ENCODE measurements at places on chromosomes 3 and 15.

DNA sequence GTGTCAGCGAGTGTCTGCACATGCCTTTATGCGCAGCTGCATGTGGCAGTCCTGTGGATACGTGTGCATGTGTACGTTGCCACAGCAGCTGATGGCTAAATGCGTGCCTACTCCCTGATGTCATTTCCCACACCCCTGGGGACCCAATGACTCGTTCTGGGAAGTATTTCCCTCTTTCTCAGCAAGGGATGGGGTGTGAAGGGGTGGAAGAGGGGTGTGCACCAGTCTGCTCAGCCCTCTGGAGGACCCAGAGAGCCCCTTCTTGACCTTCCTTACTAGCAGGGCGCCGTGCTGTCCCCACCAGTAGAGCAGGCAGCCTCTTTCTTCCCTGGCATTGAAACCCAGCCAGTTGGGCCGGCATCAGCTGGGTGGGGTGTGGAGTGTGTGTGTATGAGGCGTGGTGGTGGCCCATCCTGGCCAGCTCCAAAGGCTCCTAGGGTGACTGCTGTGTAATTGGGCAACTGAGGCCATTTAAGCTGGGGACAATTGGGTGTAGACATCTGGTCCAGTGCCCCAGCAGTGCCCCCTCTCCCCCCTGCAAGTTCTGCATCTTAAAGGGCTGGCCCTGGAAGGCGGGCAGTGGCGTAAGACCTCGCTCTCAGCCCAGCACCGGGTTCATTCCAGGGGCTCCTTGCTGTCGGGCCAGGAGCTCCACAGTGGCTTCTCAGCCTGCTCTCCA, 19.2 kb downstream of the SNX33 start:
- no peak overlapping the region for H3K27ac ChIP-seq
- no peak overlapping the region for H3K4me3 ChIP-seq
- H3K4me1 ChIP-seq = no peaks in the 10 kb centered on the region
- no peak for DNase-seq
- no peaks in the 10 kb centered on the region for H3K36me3 ChIP-seq
- no peaks in the 10 kb centered on the region for H3K27me3 ChIP-seq

DNA sequence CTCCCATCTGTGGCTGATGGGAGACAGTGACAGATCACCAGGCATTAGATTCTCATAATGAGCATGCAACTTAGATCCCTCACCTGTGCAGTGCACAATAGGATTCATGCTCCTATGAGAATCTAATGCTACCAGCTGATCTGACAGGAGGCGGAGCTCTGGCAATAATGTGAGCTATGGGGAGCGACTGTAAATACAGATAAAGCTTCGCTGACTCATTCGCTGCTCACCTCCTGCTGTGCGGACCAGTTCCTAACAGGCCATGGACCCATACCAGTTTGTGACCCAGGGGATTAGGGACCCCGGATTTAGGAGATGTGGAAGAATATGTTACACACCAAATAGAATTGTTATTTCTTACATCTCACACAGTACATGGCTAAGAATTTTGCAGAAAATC, 6.7 kb downstream of the ARGFX start:
- DNase-seq = no peak
- no peaks in the 10 kb centered on the region for H3K36me3 ChIP-seq
- H3K4me3 ChIP-seq = no peak overlapping the region
- no peaks in the 10 kb centered on the region for H3K4me1 ChIP-seq
- no peak overlapping the region for H3K27ac ChIP-seq

DNA sequence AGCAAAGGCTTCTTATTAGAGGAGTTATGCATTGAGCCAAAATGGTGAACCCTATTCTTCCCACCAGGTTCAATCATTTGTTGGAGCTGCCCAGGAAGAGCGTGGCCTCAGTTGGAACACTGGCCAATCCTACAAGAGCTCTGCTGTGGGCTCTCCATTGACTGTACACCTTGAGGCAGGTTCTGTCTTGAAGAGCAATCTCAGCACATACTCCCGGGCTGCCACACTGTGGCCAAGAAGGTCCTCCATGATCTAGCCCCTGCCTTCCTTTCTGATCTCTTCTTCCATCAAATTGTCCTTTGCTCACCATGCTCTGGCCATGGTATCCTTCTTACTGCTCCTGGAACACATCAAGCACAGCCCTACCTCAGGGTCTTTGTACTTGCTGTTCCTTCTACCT, 5.7 kb upstream of the SUMF1 start:
- H3K4me1 ChIP-seq = peaks cover 17% of the 10 kb centered on the region
- peaks cover 11% of the 10 kb centered on the region for H3K27me3 ChIP-seq
- no peak overlapping the region for H3K27ac ChIP-seq
- DNase-seq = no peak

DNA sequence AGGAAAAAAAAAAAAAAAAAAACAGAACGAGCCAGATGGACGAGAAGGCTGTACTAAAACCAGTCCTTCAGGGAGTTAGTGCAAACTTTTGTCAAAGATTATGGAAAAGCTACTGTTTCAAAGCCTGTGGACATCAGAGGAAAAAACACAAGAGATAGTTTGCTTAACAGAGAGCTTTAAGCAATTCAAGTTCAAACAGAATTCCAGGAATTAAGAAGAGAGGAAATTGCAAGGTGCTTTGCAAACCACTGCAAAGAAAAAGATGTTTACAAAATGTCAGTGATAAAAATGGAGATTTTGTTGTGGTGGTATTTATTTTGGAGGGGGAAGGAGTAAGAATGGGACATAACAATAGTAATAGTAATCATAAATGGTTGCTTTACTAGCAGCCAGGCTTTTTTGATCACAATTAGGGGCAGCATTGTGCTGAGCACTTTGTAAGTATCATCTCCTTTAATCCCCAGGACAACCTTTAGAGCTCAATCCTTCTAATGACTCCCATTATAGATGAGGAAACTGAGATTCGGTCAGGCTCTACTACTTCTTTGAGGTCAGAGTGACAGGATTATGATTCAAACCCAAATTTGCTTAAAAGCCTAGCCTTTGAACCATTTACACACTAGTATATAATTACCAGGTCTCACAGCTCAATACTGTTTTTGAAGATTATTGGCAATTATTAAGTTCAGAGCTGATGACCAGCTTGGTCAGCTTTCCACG, 22.4 kb upstream of the ARHGEF3 start:
- peaks cover 47% of the 10 kb centered on the region for H3K4me1 ChIP-seq
- no peak overlapping the region for H3K27ac ChIP-seq
- H3K36me3 ChIP-seq = no peaks in the 10 kb centered on the region
- no peak for DNase-seq
- no peaks in the 10 kb centered on the region for H3K27me3 ChIP-seq

GRCh38 chr15:63006032-63006878, 36.3 kb upstream of the TPM1 start:
- no peaks in the 10 kb centered on the region for H3K4me1 ChIP-seq
- peaks cover 11% of the 10 kb centered on the region for H3K27me3 ChIP-seq
- H3K36me3 ChIP-seq = no peaks in the 10 kb centered on the region
- no peak overlapping the region for H3K27ac ChIP-seq

DNA sequence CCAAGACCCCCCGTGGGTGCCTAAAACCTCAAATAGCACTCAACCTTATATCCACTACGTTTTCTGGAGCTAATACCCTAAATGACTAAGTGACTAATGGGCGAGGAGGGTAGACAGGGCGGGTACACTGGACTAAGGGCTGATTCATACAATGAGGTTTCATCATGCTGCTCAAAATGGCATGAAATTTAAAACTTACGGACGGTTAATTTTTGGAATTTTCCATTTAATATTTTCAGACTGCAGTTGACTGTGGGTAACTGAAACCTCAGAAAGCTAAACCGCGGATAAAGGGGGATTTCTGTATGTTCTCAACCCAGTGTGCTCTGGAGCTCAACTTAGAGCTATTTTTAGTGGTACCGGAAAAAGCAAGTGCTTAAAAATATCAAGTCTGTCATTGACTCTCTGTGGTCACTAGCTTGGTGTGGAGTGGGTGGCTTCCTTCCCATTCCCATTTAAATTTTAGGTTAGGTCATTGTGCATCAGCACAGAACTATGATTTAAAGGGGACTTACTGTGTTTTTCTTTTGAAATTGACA, 72.9 kb downstream of the LRRC28 start:
- H3K36me3 ChIP-seq = peaks cover 5% of the 10 kb centered on the region
- no peak for DNase-seq
- no peak overlapping the region for H3K4me3 ChIP-seq
- H3K4me1 ChIP-seq = peaks cover 20% of the 10 kb centered on the region
- peaks cover 4% of the 10 kb centered on the region for H3K27me3 ChIP-seq
- peak overlapping the region; percentile 51 for H3K27ac ChIP-seq

- H3K27me3 ChIP-seq = no peaks in the 10 kb centered on the region
- DNase-seq = no peak
- H3K36me3 ChIP-seq = no peaks in the 10 kb centered on the region
- no peak overlapping the region for H3K27ac ChIP-seq
Observed at GRCh38 chr3:1200371-1200770, 107.5 kb downstream of the CNTN6 start.

GRCh38 chr3:149589332-149589731, 68.5 kb downstream of the WWTR1 start:
- H3K36me3 ChIP-seq = no peaks in the 10 kb centered on the region
- H3K27me3 ChIP-seq = peaks cover 27% of the 10 kb centered on the region
- no peak overlapping the region for H3K27ac ChIP-seq
- DNase-seq = no peak
- no peak overlapping the region for H3K4me3 ChIP-seq

DNA sequence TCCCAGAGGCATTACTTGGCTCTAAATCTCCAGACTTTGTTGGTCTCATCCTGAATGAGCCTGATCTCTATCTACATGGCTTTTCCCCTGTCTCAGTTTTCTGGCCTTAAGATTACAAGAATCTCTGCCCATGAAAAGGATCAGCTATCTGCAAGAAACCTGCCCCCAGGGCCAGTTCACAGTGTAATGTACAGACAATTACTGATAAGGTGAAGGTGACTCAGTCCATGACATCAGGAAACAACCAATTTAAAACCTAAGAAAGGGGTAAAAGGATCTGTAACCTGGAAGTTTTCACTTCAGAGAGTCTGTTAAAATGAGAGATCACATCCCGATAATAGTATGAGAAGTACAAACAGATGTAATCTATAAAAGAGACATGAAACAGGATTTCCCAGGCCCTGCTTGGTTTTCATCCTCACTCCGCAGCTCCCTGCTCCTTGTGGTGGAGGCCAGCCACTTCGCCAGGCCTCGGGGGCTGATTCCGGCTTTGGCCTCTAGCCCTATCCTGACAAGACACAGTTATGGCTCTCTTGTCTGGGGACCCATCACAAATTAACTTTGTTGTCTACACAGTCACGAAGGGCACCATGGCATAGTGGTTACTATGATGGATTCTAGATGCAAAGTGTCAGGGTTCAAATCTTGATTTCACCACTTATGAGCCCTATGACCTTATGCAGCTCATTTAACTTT, 136.9 kb downstream of the THSD4 start:
- H3K4me1 ChIP-seq = no peaks in the 10 kb centered on the region
- no peak for DNase-seq
- H3K27ac ChIP-seq = no peak overlapping the region
- no peaks in the 10 kb centered on the region for H3K36me3 ChIP-seq
- H3K27me3 ChIP-seq = peaks cover 2% of the 10 kb centered on the region

- no peak overlapping the region for H3K27ac ChIP-seq
- H3K4me1 ChIP-seq = no peaks in the 10 kb centered on the region
Observed at GRCh38 chr15:53833134-53833624, 73.7 kb upstream of the WDR72 start.

Data from activated T-helper 1 cell treated with anti-CD3 and anti-CD28 coated beads, Interleukin-12 subunit alpha, Interleukin-12 subunit beta, Interleukin-2, Interleukin-4 antibody, amounts not matched to agents 30 ng/mL and 10 ng/mL and 1 ng/mL, durations not matched to agents 14 hours and 24 hours and 36 hours (primary cell).